T1000 (cell line): ENCODE measurements at places on chromosomes 6 and 20.

DNA sequence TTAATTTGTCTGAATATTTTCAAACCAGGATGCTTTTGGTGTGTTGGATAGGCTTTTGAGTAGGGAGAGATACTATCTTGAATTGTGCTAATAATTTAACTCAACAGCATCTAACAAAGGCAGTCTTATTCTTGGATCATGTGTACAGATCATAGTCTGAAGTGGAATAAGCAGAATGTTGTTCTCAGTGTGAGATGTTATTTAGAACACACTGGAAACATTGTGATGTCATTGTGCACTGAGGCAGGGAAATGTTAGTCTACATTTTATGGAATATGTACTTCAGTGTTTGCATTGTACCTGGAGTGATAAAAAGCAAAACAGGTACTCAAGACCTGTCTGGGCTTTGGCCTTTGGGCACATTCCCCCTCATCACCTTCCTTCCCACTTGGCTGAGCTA, 35.0 kb downstream of the RNF144B start:
- DNase-seq = no peak

- DNase-seq = no peak
These were observed 2.0 kb downstream of the MAN1A1 start for GRCh38 chr6:119347466-119348095.

DNA sequence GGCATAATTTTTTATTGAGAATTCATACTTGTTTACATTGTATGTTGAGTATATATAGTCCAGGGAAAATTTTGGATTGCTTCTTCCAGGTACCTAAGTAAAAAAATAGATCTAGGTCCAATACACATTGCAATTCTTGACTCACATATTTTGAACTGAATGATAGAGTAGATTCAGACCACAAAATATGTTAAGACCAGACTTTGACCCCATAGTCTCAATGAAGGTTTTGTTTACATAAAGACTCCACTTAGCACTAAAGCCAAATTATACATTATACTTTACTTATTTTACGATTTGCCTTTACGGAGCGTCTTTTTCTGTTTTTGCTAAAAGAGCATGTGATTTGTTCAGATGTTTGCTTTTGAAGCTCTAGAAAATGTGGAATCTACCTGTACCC, 144.1 kb upstream of the PTCHD4 start:
- no peak for DNase-seq

- no peak for DNase-seq
These were observed 592.8 kb upstream of the JAG1 start for GRCh38 chr20:11266571-11266970.

GRCh38 chr6:43086022-43086658, 10.0 kb downstream of the PTK7 start:
- DNase-seq = peak; percentile 38
